ENCODE measurements at places on chromosomes 11 and 22.

GRCh38 chr11:103228807-103229206, 119.6 kb downstream of the DYNC2H1 start:
- DNase-seq: no peak

GRCh38 chr22:38465673-38466490, 2.0 kb upstream of the KDELR3 start:
- DNase-seq: no peak

DNA sequence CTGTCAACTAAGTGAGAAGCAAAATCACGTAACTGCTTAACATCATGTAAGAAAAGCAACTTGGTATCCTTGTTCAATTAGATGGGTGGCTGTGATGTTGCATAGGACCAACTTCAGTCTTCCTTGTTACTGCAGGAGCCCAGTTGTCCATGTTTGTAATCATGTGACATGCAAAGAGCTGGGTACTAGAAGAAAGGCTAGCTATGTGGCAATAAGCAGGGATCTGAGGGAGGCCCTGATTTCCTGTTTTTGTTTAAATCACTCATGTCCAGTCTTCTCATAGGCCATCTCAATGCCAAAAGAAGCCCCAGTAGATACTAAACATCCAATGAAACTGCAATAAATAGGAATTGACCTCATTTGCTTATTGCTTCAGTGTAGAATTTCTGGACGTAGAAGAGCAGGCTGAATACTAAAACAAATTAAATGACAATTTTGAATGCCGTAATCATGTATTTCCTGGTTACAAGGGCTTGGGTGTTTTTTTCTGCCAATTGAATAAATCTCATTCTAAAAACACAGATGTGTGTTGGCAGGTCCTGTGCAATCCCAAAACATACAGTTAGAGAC, 140.8 kb upstream of the ARHGAP20 start:
- no peak for DNase-seq

DNA sequence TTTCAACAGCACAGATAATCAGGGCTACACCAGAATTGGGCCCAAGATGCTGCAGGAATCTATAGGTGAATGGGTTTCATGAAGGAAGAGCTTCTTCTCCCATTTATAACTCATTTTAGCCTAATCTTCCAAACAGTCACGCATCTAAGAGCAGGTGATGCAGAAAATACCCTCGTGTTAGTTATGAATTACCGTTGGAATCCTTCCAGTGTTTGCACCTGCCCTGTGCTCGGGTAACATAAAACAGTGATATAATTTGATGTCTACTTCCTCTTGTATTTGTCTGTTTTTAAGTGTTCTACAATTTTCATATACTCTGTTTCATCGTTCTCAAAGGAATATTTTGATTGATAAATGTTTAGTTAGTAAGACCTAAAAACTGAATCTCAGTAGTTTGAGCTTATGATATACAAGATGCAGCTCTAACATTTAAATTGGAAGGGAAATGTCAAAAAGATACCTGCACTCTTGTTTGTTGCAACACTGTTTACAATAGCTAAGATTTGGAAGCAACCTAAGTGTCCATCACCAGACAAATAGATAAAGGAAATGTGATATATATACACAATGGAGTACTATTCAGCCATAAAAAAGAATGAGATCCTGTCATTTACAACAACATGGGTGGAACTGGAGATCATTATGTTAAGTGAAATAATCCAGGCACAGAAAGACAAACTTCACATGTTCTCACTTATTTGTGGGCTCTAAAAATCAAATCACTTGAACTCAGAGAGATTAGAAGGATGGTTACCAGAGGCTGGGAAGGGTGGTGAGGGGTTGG, 42.1 kb downstream of the PPARA start:
- no peak for DNase-seq

- DNase-seq: no peak
Observed at GRCh38 chr11:73995731-73996130, 13.1 kb upstream of the UCP2 start.

- no peak for DNase-seq
Observed at GRCh38 chr11:76526878-76527277, 82.1 kb downstream of the EMSY start.

DNA sequence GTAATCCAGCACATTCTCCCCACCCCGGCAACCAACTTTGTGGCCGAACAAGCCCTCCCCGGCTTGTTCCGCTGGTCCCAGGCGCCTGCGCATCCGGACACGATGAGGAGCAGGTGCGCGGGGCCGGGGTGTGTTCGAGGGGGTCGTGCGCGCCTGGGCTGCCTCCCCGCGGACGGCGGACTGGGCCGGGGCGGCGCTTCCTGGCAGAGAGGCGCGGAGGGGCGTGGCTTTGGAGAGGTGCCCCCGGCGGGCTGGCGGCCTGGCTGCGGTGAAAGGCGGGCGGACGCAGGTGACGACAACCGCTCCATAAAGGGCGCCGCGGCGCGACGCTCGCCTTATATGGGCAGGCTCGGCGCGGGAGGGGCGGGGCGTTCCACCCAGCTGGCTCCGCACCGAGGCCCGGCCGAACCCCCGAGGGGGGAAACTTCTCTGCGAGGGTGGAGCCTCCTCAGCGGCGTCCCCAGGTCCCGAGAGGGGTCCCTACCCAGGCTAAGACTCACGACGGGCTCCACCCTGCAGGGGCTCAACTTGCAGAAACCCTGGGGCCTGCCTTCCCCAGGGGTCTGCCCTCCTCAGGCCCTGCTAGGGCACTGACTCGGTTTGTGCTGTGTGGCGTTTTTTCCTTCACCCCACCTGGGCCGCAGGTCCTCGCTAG, 26.4 kb downstream of the TXN2 start:
- DNase-seq: peak; percentile 95

DNA sequence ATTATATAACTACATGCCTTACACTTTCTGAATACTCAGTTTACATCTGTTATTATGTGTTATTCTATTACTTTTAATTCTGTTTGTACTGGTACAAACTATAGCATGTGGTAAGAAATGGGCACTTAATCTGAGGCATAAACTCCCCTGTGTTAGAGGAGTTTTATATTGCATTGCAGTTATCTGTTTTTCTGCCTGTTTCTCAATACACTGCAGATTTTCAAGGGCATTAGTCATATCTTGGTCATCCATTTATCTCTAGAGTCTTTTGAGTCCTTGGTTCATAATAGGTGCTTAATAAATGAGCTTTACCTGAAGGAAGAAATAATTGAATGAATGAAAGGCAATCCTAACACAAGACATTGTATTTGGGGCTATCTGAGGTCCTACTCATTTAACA, 182.9 kb upstream of the CTSC start:
- no peak for DNase-seq

GRCh38 chr11:43833657-43834073, 47.0 kb upstream of the ALKBH3 start:
- DNase-seq: no peak

DNA sequence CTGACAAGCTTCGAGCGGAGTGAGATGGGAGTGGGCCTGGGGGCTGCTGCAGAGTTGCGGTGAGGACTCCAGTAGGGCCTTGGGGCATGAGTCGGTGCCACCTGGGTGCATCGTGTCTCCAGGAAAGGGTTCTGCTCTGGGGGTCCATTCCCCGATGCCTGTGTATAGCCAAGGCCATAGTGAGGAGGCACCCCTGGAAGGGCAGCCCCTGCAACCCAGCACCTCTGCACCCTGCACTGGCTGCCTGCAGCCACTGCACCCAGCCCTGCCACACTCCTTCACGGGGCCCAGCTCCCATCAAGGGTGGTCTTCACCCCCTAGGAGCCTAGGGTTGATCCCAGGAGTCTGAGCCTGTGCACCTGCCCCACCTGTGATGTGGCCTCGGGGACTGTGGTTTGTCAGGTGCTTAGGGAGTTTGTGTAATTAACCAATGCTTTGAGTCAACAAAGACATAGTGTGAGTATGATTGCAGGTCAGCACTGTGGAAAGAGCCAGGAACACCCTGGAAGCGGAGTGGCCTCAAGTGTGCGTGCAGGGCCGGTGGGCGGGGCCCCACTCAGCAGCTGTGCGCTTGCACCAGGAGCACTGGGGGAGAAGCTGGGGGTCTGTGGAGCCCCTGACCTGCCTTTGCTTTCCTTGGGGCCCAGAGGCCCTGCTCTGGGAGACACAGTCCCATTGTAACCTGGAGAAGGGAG, 1299.3 kb downstream of the BRD1 start:
- DNase-seq: no peak

- no peak for DNase-seq
Observed at GRCh38 chr11:109902764-109903433, 190.3 kb upstream of the ZC3H12C start.

DNA sequence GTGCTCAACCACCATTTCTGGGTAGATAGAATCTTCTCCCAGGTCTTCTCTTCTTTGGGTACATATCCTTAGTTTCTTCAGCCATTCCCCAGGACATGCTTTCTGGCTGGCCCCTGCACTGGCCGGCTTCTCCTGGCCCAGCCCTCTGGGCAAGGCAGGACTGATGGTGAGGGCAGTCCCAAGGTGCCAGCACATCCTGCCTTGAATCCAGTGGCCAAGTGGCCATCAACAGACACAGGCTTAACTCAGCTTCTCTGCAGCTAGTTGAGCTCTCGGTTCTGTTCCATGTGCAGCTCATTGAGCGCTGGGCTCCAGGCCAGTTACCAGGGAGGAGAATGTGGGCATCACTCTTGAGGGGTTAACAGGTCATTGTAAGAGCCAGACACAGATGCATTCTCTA, 17.6 kb downstream of the SMIM38 start:
- no peak for DNase-seq

DNA sequence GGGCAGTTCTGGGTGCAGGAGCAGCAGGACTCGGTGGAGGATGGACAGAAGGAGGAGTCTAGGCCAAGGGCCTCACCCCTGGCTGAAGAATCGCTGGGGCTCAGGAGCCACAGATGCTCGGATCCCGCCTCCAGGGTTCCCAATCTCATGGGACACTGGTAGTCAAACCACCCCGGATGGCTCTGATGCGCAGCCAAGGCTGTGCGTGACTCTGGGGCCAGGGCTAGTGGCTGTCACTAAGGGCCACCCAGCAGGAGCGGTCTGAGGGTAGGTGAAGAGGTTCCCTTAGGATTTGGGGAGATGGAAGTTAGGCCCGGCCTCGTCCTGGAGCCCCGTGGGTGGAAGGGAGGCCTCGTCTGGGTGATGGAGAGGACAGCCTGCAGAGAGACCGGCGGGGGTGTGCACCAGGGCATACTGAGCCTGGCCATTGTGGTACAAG, 300.6 kb downstream of the TBC1D22A start:
- no peak for DNase-seq

- DNase-seq: no peak
Observed at GRCh38 chr11:111908639-111909305, 2.8 kb downstream of the CRYAB start.

GRCh38 chr11:74707602-74708510, 23.4 kb downstream of the CHRDL2 start:
- DNase-seq: no peak

DNA sequence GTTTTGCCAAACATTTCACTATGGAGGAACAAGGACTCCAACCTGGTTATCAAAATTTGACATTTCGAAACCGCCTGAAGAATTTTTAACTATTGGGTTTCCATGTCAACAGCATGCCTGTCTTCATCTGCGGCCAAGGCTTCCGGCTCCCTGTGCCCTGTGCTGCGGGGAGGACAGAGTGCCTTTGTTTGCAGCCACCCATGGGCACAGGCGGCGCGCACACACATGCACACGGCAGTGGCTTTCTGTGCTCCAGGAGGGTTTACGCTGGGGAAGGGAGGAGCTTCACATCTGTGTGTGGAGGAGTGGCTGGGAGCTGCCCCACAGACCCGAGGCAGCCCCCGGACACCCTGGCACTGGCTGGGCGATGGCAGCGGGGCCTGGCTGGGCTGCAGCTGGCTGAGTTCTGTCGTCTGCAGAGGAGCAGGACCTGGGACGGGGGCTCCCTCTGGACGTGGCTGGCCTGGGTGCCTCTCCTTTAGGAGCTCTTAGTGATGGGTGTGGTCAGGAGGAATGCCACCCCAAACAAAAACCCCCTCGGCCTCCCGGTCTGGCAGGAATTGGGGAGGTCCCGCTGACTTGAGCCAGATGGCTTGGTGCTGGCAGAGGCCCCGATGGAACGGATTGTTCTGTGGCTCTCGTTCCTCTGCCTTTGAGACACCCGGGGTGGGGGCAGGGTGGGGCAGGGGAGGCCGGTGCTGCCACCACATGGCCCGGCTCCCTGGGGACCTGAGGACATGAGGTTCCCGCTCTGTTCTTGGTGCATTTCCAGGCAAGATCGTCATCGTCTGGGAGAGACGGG, 1290.9 kb downstream of the BRD1 start:
- DNase-seq: no peak

DNA sequence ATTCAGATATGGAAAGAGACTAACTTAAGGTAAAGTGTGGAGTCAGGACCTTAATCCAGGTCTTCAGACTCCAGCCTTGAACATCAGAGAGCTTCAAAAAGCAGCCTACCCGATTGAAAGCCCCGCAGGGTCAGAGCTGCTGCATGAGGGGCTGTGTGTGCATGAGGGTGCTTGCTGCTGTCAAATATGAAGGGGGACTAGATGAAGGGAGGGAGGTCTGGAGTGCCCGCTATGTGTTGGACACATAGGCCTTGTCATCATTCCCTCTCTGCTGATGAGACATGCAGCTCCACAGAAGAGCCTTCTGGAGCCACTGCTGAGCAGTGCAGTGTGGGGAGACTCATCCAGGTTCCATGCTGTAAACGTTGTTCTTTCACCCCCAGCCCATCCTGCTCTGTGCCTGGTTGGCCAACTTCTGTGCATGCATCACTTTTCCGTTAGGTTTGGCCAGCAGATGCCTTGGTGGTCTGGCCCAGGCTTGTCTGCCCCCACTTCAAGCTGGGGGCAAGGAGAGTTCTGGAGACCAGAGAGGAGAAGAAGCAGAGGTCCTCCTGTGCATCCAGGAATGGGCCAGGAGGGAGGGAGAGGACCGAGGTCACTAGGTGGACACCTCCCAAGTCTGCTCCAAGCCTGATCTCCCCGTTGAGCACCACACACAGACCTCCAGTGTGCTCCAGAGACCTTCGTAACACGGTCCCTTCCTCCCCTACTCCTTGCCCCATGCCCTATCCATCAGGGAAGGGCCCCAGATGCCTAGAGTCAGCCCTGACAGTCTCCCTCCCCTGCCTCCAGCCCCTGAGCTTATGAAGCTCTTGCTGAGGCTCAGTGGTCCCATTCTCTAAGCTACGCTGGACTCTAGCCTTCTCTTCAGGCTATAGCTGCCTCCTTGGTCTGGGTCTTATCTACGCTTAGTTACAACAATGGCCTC, 32.0 kb downstream of the LRRC32 start:
- DNase-seq: no peak

GRCh38 chr22:19704355-19705015, 9.8 kb upstream of the SEPTIN5 start:
- DNase-seq: no peak

- no peak for DNase-seq
Observed at GRCh38 chr22:27181537-27181936, 524.1 kb downstream of the MIAT start.

DNA sequence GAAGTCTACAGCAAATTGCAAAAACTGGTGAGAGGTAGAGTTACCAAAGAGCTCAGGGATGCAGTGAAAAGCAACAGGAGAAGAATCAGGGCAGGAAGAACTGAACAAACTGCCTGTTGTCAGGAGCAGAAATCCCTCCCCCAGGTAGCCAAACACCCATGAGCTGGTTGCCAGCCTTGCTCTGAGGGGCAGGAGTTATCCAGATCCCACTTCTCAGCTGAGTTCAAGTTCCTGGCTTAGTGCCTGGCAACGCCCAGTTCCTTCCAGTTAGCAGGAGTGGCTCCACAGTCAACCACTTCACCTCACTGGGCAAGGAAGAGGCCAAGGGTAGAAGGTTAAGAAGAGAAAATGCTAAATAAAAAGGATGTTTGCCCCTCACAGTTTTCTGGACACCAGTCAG, 1.9 kb upstream of the MPZL2 start:
- DNase-seq: no peak

Measured in activated T-cell treated with anti-CD3 and anti-CD28 coated beads for 1 hour (primary cell).